ENCODE measurements at places on chromosomes 11 and 22.

GRCh38 chr22:25660336-25660735 lies 81.7 kb upstream of the MYO18B start:
- DNase-seq = no peak

- peak; percentile 76 for DNase-seq
These were observed 252.3 kb upstream of the SESN3 start for GRCh38 chr11:95483339-95483738.

GRCh38 chr11:45289369-45289768 lies 3.2 kb upstream of the SYT13 start:
- peak; percentile 27 for DNase-seq

DNA sequence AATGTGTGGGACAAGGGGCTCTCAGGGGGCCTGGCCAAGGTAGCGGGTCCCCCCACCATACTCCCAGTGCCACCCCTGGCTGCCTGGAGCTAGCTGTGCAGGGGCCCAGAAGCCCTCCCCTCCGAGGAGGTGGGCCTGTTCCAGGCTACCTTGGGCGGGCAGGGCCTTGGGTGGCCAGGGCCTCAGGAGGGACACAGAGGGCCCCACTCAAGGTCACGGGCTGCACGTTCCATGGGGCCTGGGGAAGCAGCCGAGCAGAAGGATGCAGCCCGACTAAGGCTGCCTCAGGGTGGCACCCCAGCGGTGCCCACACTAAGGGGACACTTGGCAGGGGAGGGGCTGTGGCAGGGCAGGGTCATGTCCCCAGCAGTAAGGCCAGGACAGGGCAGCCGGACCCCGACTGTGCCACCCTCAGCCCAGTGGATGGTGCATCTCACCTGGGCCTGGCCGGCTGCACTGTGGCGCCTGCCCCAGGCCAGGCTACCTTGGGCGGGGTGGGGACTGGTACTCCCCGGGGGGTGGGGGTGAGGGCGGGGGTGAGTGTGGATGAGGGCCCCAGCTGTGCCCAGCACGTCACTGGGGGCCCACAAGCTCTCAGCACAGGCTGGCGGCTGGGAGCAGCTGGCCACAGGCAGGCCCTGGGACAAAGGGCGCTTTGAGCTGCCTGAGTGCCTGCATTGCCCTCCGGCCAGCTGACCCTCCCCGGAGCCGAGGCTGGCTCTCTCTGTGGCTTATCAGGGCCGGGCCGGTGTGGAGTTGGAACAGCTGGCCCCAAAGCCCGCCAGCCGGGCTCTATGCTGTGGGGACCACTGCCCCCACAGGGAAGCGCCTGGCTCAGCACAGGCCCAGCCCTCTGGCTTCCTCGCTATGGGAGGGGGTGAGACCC lies 117.1 kb downstream of the KCNQ1 start:
- DNase-seq = no peak
